ENCODE measurements at places on chromosomes 5 and 9.

DNA sequence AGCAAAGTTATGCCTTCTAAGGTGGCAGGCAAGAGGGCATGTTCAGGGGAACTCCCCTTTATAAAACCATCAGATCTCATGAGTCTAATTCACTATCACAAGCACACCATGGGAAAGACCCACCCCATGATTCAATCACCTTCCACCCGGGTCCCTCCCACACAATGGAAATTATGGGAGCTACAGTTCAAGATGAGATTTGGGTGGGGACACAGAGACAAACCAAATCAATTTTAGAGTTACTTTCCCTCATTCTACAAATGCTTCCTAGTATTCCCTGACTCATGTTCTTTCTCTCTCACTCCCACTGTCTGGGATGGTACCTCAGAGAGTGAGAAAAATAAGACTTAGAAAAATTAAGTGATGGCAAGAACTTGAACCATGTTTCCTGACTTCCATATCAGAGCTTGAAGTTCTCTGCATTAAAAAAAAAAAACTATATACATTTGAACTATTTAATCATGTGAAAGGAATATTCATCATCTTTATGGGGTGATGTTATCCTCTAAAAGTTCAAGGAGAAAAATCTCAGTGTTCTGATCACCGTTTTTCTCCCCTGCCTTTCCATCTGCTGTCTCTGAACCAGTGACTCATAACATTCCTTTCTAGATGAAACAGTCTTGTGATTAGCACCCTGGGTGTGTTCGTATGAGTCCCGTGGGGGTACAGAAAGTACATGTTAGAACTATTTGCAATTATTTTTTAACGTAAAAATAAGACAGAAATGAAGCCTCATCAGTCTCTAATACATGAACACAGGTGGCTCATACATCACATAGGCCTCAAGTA lies 282.9 kb downstream of the SLF1 start:
- peak; percentile 90 for DNase-seq

GRCh38 chr9:113844466-113844865 lies 31.6 kb upstream of the ZNF618 start:
- DNase-seq = peak; percentile 14

- no peak for DNase-seq
These were observed 8.1 kb downstream of the SEMA4D start for GRCh38 chr9:89489548-89490530.

GRCh38 chr9:114214181-114214580 lies 58.8 kb downstream of the COL27A1 start:
- peak; percentile 36 for DNase-seq

GRCh38 chr5:61002611-61003355 lies 57.8 kb downstream of the NDUFAF2 start:
- no peak for DNase-seq

- no peak for DNase-seq
These were observed 77.0 kb upstream of the LRRTM2 start for GRCh38 chr5:138951986-138952735.

DNA sequence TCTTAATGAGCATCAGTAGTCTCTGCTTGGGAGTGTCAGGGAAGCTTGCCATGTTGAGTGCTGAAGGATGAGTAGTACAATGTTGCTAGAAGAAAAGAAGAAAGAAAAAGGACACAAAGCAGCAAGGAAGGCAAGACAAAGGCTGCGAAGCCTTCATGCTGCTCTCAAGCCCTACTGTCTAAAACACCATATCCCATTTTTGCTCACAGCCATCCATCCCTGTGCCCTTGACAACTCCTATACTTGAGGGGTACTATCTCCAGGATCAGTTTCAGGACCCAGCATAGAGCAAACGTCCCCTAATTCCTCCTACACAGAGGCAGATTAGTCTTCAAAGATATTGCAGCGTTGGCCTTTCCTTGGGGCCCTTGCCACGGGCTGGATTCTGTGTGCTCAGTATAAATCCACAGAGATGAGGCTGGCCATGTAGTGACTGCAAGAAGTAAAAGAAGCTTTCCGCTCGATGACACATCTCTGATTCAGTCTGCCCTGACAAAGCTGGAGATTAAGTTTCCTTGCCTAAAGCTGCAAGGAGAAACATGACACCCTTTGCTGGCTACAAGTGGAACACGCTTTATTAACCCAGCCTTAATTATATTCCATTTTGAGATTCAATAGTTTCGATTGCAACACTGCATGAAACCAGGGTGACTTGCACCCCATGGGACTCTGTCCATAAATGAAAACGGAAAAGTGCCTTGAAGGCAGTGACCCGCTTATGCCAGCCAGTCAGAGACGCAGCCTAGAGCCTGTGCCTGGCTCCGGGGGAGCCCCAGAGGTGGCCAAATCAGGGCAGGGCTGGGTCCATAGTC lies 304.6 kb downstream of the ACTL7B start:
- peak; percentile 87 for DNase-seq

DNA sequence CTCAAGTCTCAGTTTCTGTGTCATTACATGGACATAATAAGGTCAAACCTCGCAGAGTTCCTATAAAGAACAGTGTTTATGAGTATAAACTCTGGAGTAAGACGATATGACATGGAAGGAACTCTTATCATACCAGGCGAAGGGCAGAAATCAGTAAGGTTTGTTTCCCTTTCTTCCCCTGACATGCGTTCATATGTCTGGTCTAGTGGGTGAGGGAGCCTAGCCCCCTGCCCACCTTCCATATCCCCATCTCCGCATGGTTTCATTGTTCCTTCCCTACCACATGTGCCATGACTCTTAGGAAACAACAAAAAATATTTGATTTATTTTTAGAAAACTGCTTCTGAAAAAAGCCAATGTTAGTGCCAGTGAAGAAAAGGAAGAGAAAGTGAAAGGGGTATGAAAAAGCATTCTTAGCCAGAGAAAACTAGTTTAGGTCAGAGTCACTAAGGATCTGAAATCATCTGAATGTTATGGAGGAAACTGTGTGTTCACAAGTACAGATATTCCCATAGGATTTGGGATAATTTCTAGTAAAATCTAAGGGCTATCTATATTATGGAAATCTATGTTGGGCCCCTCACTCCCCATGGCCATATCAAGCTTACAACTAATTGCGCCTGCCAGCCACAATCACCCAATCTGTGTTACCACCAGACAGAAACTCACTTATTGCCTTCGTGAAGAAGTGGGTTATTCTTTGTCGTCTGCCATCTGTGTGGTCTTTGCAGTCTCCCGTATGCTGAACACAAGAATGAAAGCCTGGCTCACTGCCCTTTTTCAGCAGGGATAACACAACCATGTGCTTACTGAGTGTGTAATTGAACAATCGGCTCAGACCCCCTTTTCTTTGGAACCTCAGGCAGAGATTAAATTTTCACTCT lies 19.9 kb upstream of the HMHB1 start:
- peak; percentile 40 for DNase-seq

DNA sequence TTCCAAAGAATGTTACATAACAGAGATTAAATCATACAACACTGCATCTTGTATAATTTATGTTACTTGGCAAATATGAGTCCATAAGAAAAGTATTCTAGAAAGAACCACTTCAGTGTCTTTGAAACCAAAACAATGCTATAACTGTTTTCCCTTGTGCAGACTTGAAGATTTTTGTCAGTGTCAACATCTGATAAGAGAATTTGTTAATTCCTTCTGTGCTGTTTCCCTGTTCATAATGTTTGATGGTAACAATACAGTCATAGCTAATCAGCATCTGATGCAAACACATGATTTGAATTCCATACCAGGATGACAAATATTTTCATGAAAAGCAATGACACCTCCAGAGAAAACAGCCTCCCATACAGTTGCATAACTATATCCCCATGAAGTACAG lies 306.8 kb downstream of the SEMA5A start:
- peak; percentile 32 for DNase-seq

DNA sequence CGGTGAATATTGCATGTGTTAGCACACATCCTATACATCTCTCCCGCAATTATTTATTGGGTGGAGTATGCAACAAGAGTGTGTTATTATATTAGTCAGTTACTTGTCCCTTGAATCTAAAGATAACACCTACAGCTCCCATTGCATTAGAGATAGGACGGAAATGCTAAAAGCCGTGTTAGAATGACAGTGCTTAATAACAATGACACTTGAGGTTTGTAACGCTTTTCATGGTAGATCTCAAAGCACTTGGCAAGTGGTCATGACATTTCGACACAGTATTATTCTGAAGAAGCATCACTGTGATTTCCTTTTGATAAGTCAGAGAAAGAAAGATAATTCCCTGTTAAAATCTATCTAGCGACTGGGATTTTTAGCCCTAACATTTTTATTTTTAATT lies 33.4 kb upstream of the TRIO start:
- DNase-seq = peak; percentile 62

DNA sequence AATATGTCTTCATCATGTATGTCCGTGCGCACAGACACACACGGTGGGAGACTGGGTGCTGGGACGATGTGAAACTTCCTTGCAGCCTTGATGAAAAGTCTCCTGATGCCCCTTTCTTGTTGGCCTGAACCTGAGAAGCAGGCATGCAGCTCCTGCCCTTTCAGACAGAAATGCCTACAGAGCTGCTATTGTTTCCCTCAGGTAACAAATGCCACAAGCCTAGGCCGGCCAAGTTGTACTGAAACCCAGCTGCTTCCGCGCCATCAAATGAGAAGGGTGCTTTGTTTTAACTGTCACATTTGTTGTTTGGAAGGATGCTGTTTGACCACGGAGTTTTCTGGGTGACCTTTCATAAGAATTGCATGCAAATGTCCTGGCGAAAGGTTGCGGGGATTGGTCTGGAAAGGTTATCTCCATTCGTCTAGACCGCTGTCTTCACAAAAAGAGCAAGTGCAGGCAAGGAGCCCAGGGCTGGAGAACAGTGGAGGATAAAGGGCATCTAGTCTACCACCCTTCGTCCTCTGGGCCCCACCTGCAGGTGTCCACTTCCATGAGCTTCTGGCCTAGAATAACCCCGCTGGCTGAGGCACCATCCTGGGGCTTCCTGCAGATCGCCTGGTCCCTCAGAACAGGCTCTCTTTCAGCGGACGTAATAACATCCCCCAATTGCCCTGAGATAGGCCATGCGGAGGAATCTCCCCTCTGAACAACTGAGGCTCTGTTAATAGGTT lies 197.2 kb downstream of the SEMA6A start:
- no peak for DNase-seq

- DNase-seq = peak; percentile 35
These were observed 204.9 kb downstream of the ERCC6L2 start for GRCh38 chr9:96080364-96080763.

GRCh38 chr5:59485629-59486439 lies 407.7 kb downstream of the PDE4D start:
- DNase-seq = no peak

GRCh38 chr9:88976890-88977257 lies 14.4 kb upstream of the S1PR3 start:
- DNase-seq = no peak

DNA sequence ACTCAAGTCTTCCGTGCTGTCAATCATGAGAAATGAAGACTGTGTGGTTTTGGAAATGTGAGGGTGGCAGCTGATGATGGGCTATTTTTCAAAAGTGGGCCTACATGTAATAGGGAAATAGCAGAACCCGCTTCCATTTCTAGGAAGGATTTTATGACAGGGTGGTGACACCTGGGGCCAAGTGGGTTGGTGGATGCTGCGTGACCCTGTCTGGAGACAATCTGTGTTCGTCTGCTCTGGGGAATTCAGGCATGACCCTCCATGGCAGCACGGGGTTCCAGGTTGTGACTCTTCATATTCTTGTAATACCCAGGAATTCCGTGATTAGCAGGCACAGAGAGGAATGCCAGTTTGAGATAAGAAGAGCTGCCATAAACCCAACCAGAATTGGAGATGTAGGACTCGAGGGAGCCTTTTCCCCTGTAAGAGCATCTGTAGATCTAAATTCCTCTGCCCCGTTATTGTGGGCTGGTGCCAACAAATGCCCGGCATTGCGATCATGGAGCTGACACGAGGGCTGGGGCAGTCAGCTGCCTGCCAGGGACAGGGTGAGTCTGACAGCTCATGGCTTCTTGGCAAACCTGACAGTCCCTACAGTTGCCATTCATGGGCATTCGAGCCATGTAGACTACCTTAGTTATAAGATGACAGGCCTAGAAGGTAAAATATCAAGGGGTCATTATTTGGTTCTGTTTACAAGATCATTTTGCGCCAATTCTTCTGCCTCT lies 279.7 kb downstream of the GADD45G start:
- DNase-seq = no peak

DNA sequence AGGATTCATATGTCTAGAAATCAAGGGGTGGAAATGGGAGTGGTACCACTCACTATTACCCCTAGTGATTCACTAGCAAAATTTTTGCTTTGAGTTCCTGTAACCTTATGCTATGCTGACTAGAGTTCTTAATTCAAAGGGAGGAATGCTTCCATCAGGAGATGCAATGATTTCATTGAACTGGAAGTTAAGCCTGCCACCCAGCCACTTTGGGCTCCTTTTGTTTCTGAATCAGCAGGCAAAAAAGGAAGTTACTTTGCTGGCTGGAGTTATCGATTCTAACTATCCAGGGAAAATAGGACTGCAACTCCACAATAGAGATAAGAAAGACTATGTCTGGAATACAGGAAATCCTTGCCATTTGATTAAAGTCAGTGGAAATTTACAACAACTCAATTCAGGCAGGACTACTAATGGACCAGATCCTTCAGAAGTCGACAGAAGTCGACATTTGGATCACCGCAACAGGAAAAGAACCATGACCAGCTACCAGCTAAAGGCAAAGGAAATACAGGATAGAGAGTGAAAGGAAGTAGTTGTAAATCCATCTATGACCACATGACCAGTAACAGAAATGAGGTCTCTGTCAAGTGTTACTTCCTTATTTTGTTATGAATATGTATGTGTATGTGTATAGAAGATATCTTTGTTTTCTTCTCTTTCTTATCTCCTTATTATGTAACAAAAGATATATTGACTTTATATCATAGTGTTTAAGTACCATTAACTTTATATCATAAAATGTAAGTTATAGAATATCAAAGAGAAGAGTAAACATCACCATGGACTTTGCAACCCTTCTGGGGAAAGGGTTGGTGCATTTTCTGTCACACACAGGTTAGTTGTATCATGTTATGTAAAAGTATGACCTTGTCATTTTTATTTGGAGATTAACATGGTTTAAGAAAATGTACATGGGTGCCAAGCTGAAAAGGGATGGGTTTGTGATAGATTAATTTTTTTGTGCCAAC lies 198.7 kb upstream of the HAPLN1 start:
- peak; percentile 26 for DNase-seq

- DNase-seq = no peak
These were observed 14.5 kb downstream of the EDIL3 start for GRCh38 chr5:84370176-84370575.

DNA sequence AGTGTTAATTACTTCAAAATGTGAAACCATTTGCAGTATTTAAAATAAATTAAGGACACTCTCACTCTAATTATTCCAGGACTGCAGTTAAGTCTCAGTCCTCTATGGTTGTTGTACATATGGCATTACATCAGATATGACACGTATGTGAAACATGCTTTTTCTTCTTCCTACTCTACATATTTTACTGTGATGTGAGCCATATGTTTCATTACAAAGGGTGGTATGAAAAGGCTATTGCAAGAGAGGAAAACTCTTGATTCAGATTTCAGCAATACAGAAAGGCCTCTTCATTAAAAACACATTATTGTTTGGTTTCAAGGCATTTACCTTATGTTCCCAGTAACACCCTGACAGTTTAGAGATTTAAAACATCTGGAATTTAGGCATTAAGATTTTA lies 964.5 kb upstream of the DMAC1 start:
- DNase-seq = peak; percentile 27

- no peak for DNase-seq
These were observed 191.3 kb upstream of the SH3GL2 start for GRCh38 chr9:17387565-17387964.
